ENCODE measurements at places on chromosomes 5 and 9.

GRCh38 chr9:28317745-28318144 is 744.5 kb upstream of the C9orf72 start:
- DNase-seq, result no peak

GRCh38 chr5:101991486-101991885 is 304.6 kb downstream of the SLCO4C1 start:
- DNase-seq, result no peak

- DNase-seq, result no peak
Measured at GRCh38 chr9:98786750-98787510, 9.4 kb downstream of the ANKS6 start.

GRCh38 chr5:27908341-27908740 is 870.0 kb upstream of the CDH9 start:
- DNase-seq, result no peak

- DNase-seq, result no peak
Measured at GRCh38 chr9:110820381-110820780, 151.8 kb downstream of the MUSK start.

DNA sequence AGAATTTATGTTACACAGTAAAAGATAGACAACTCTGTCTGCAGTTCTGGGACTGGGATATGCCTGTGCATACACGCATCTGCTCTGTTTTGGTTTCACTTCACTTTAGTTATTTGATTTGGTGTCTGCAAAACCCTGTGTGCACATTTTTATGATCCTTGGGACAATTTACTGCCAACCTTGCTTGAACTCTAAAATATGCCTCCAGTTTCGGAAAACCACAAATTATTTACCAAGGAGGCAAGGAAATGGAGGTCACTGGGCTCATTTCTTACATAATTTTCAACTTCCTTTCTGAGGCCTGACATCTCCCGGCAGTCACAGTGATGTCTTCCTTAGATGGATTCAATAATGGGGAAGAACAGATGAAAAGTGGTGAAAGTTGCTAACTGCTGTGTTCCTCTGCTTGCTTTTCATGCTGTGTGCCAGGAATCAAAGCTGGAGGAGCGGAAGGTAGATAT is 61.2 kb upstream of the TAF11L2 start:
- DNase-seq, result no peak

DNA sequence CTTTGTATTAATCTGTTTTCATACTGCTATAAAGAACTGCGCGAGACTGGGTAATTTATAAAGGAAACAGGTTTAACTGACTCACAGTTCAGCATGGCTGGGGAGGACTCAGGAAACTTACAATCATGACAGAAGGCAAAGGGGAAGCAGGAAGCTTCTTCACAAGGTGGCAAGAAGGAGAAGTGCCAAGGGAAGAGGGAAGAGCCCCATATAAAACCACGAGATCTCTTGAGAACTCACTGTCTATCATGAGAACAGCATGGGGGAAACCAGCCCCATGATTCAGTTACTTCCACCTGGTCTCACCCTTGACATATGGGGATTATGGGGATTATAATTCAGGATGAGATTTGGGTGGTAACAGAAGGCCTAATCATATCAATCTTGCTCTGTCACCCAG is 60.9 kb upstream of the CHD1 start:
- DNase-seq, result no peak

GRCh38 chr9:14909961-14910805 is at the start of gene FREM1:
Gene FREM1 (minus strand): TSS chr9:14910428. CDS start chr9:14868977, 41,451 bp downstream.
- DNase-seq, result no peak

- DNase-seq, result no peak
Measured at GRCh38 chr9:131720330-131720729, 19.5 kb downstream of the RAPGEF1 start.

GRCh38 chr5:79448336-79448735 is 65.6 kb downstream of the HOMER1 start:
- DNase-seq, result no peak

DNA sequence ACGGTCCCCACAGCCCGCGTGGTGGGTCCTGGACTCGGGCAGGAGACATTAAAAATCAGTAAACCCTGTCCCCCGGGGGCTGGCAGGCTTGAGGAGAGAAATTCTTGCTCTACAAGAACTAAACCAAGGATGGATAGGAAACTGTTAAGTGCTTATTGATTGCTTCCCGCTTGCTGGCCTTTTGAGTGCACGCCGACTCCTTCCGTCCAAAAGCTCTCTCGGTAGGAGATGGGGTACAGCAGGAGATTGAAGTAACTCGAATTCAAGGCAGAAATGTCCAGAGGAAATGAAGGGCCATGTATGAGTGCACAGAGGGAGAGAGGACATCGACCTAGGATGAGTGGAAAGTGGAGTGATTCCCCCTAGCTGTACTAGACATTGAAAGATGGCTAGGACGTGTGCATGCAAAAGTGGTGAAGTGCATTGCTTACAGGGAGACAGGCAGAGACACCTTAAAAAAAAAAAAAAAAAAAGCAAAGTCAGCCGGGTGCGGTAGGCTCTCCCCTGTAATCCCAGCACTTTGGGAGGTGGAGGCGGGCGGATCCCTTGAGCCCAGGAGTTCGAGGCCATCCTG is 923 bp downstream of the RECK start:
- DNase-seq, result peak; percentile 8

DNA sequence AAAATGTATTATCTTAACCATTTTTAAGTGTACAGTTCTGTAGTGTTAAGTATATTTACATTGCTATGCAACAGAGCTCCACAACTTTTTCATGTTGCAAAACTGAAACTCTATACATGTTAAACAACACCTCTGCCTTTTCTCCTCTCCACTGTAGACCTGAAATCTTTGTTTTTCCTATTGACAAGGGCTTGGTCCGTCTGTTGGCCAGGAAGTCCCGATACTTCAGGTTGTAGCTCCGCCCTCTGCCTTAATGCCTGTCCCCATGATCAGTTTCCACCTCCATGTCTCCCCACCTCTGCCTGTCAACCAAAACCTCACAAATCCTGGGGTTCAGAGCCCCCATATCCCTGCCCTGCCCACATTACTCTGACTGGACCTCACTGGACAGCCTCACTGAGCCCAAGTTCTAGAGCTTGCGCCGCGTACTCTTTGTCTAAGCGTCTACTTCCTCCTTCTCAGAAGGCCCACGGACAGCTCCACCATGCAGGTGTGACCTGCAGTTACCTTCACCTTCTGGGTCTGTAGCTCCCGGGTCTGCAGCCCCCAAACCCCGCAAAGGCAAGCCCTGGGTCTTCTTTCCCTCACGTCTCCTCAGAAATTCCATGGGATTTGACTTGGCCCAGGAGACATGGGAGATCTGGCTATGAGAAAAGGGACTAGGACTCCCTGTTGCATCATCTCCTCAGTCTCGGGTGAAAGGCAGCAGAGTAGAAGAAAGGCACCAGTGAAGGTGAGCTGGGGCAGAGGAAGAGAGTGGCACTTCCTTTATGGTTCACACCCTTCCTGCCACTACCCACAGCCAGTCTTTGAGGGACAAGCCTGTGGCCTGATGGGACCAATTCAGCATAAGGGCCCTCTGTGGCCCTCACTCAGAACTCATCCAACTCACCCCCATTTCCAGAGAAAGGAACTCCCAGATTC is 8.0 kb downstream of the GLIPR2 start:
- no peak for DNase-seq

DNA sequence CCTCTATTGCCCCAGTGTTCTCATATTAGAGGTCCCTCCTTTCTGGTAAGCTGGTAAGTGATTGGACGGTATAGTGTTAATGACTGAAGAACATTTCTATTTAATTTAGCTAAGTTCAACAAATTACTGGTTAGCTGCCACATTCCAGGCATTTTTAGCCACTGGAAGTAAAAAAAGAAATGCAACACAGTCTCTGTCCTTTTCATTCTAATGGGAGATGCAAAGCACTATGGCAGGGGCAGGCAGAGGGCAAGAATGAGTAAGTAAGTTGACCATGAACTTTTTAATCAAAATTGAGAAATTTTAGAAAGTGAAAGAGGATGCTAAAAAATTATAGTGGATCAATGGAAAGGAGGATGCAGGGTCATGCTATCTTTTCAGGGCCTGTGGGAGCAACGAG is 137.4 kb downstream of the GPBP1 start:
- DNase-seq, result no peak
